ENCODE measurements at places on chromosomes 6 and 20.

- DNase-seq: no peak
These were observed 45.2 kb downstream of the MCUR1 start for GRCh38 chr6:13769034-13769654.

- DNase-seq: peak; percentile 26
These were observed 25.0 kb downstream of the CYB5R4 start for GRCh38 chr6:83884523-83884922.

DNA sequence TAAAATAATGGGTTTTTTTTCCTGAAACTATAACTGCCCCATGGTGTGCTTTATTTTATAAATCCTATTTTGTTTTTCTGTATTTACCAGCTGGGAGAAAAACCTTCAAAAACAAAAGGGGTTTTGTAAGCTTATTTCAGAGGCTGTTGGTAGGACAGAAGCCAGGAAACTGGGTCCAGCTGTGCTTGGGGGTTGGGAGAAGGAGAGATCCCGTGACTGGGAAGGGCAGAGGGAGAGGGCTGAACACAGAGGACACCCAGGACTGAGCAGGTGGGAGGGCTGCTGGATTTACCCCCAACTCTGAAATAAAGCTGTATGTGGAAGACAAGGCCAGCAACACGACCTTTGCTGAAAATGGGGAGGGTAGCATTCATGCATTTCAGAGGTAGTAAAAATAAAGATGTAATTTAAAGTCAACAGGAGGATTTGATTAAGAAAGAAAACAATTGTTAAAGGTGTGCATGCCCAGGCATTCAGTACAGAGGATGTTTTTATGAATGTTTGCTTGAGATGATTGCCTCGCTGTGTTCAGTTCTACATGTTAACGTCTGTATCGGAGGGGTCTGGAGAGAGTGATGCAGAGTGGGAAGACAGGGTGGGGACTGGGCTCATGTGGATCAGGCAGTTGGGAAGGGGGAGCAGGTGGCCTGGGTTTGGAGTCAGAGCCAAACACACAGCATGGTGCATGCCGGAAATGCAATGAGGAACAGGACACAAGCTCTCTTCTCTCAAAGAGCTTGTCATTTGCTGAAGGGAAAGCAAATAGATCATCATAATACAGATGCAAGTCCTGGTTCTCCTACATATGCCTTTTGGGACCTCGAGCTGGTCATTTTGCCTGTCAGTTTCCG lies 21.4 kb downstream of the ARFGEF3 start:
- DNase-seq: no peak

DNA sequence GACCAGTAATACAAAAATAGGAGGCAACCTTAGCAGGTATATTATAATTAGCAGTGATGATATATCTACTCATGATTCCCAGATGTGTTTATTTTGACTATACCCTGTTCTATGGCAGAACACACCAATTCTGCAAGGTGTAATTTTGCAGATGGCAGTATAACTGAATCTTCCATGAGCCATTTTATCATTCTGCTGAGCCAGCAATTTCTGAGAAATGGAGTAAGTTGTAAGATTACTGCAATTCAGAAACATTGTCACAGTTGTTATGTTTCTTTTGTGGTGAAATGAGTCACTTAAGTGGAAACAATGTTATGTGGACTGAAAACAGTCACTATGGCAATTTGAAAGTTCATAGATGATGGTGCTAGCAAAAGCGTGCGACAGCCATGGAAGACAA lies 63.7 kb upstream of the RIMS1 start:
- DNase-seq: no peak

DNA sequence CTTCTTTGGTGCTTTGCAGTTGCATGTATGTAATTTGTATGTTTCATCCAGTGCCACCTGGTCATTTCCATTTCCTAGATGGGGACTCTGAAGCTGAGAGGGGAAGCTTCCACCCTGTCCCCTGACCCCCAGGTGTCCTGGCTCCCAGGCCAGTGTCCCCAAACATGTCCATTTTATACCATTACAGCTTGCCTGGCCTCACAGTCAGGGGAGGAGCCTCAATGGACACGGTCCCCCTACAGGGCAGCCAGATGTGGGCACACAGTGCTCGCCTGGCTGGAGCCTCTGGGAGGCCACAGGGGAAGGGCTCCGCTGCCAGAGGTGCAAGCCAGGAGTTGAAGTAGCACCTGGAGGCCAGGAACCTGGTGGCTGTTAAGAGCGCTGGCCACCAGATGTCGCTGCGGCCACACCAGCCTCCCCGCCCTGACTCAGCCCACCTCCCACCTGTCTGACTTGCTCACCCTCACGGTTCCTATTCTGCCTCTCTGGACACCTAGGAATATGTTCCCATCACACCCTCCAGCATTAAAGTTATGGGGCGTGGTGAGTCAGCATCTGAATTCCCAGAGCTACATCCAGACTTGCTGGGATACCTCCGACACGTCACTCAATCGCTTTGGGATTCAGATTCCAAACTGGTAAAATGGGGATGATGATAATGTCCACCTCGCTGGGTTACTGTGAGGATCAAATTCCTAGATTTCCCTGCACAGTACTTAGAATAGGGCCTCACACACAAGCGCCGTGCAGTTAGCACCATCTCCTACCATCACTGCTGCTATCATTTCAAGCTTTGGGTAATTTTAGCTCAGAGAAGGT lies 107.4 kb downstream of the SULF2 start:
- DNase-seq: peak; percentile 31

GRCh38 chr20:20360464-20360863 lies 7.4 kb upstream of the INSM1 start:
- DNase-seq: peak; percentile 11

DNA sequence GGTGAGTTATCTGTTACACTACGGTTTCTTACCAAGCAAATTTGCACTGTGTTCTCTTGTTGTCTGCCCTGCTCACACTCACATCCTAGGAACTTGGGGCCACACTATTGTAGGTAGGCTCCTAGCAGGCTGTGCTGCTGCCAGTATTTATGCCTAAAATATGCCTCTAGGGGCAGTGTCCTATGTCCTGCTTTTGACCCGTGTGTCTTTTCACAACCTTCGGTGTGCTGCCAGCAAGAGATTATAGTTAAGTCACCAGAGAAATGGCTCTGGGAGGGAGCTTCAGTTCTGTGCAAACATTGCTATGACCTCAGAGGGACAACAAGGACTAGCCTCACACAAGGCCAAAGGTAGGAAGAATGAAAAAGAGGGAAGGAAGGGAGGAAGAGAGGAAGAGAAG lies 8.9 kb upstream of the TAAR5 start:
- no peak for DNase-seq

- no peak for DNase-seq
These were observed 42.7 kb downstream of the IRAK1BP1 start for GRCh38 chr6:78910010-78910409.

GRCh38 chr6:101711518-101711917 lies 318.0 kb downstream of the GRIK2 start:
- DNase-seq: no peak

DNA sequence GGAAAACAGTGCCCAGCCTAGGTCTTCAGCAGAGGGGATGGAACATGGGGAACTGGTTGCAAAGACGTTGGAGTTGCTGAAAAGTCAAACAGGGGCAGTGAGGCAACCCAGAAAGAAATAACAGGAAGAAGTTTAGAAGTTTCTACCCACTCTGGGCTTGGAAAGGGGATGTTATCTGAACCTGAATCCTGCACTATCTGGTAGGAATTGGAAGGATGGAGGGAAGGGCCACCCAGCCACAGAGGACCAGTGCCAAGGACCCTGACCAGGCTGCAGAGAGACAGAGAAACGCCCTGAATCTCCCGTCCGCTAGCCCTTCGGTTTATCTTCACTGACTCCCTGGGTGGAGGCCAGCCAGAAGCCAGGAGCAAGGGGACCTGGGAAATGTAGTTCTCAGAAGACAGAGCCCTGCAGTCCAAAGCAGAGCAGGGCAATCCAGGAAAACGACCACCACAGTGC lies 217.3 kb upstream of the RREB1 start:
- DNase-seq: no peak

GRCh38 chr6:85464260-85464644 lies 14.4 kb downstream of the NT5E start:
- DNase-seq: peak; percentile 96

DNA sequence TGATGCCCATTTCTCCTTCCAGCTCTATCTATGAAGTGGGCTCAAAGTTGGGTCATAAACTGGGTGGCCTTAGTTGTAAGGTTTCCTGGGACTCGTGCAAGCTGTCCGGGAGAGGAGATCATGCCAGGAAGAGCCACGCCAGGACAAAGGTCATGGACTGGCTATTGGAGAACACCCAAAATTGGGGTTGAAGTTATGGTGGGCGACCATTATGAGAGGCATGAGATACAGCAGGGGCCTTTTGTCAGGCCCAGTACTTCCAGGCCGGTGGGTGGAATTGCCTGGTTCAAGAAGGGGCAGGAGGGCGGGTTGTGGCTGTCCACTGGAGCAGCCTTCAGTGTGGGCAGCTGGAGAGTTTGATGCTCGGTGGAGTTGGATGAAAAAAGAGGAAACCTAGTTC lies 225.1 kb upstream of the SSTR4 start:
- no peak for DNase-seq

- no peak for DNase-seq
These were observed 13.8 kb upstream of the SIRT5 start for GRCh38 chr6:13560651-13561044.

DNA sequence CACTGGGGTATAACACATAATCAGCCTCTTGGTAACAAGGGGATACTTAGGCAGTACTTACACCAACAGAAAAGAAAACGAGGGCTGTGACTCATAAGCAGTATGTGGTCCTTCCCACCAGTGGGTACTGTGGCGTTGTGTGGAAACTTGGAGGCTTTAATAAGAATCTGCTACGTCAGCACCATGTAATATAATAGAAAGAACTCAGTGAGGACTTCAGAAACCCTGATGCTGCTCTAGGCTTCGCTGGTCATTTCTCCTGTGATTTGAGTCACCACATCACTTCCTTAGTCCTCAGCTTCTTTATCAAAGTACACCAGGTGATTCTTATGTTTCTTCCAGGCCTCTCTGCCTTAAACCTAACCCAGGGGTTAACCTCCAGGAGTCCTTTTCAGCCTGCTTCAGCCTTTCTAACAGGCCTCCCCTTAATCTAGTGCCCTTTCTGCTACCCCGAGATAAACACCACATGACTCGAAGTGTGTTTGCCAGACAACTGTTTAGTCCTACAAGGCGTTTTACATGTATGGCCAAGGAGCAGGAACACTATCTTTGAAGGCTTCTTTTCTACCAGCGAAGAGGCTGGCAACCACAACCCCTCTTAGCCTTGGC lies 68.5 kb downstream of the FYN start:
- peak; percentile 84 for DNase-seq

Data from RCC 7860 (cell line).